Dermis blood vessel endothelial cell (primary cell): ENCODE measurements at places on chromosomes 5 and 9. TPM values are rescaled to one million over a fixed set of nuclear protein-coding genes. Genes with fewer than 3 reads are reported as not detected.

DNA sequence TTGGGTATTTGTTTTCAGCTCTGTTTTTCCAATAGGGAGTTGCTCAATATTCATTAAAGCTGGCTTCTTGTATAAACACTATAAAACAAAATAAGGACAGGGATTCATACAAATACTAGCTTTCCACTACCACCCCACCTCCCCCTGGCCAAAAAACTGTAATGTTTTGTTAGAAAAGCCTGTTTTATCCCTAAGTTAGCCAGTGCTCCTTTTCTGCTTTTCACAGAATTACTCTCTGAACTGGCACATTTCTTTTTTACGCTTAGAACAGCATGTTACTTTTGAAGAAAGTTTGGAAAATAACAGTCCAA lies 147.4 kb upstream of the DMRT1 start:
- DNase-seq, result no peak

DNA sequence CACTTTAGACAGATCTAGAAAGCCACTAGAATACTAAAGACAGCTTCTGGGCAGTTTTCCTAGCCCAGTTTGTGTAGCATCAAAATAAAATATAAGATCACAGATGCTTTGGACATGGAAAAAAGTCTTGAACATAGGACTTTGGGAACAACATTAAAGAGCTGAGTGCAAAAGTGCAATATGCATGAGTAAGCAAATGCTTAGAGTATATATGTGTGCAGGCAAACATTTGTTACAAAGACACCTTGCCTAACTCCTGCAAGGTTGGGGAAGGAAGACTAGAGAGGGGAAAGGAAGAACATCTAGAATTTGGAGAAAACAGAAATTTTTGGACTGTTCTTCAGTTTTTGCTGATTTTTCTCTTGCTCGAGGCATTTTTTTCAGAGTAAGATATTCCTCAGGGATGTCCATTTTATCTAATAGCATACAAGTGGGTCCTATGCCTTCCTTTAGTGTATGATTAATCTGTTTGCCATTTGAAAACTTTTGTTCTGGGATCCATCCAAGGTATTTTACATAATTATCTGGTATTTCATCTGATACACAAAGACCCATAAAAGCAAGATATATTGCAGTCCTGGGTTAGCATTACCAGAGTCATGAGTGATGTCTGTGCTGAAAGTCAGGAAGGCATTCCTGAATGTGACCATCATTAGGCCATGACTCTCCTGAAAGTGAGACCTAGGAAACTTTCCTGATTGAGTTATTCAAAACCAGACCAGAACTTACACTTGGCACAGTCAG lies 142.0 kb upstream of the RGMB start:
- no peak for DNase-seq

DNA sequence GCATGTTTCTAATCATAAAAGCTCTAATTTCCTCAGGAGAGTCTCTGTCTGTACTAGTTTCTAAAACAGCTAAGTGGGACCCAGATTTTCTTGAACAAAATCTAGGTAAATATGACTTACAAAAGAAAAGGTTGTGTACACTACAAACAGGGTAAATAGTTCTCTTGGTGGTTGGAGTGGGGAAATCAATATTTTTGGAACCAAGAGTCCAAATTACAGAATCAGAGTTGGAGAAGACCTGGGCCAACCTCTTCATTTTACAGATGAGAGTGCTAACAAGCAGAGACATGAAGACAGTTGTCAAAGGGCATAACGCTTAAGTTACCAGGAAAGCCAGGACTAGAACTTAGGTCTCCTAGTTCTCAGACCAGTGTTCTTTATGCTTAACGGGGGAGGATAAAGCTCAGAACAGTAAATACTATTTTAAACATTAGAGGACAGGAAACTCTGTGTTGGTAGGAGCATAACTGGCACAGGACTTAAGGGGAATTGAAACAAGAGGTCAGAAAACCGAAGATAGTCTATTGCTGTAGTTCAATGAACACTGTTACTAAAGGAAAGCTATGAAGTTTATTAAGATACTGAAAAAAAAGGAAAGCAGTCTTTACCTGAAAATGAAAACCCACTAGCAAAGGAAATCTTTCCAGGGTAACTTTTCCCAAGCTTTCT lies 9.3 kb upstream of the GOLGA1 start:
- no peak for DNase-seq

DNA sequence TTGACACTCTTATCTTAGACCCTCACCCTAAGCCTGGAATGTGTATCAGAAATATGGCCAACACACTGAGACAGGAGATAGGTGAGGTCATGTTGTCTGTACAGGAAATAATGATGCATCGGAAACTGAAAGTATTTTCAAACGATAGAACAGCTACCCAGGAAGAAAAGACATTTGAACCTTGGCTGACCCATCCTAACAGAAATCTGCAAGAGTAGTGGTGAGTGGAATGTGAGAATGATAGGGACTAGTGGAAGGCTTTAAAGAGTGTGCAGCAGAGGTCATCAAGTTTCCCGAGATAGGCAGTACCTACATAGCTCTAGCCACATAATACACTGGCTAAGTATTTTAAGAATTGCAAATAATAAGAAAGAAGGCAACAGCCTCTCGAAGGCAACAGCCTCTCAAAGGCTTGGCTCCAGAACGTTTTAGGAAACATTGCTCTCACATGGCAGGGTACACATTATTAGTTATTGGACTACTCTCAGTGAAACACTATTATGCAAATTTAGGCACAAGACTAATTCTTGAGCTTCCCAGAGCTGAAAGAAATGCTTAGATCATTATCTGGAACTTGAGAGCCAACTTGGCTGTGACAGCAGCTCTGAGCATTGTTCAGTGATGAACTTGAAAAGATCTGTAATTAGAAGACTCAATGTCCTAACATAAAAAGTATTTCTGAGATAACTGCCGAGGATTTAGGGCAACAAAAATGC lies 133.1 kb upstream of the FBXL7 start:
- peak; percentile 83 for DNase-seq

GRCh38 chr5:179827680-179828079 lies 7.0 kb downstream of the SQSTM1 start:
- peak; percentile 62 for DNase-seq

DNA sequence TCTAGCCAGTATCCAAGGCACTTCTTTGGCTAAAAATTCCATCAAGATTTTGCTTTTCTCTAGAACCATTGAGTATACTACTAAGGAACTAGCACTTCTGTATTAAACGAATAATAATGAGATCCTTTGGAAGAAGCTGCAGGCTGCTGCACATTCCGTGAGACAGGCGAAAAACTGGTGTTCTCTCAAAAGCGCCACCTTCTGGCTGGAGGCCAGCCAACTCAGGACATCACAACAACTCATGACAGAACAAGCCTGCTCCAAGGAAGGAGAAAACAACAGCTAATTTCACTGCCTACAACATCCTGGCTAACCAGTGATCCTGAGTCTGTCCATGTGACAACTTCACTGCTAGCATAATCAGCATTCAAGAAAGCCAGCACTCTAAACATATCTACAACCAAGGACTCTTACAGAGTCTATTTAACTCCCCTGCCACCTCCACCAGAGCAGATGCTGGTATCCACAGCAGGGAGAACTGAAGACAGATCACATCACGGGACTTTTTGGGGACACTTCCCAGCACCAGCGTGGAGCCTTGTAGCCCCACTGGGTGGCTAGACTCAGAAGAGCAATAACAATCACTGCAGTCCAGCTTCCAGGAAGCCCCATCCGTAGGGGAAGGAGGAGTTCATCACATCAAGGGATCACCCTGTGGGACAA lies 150.5 kb downstream of the YTHDC2 start:
- peak; percentile 65 for DNase-seq

DNA sequence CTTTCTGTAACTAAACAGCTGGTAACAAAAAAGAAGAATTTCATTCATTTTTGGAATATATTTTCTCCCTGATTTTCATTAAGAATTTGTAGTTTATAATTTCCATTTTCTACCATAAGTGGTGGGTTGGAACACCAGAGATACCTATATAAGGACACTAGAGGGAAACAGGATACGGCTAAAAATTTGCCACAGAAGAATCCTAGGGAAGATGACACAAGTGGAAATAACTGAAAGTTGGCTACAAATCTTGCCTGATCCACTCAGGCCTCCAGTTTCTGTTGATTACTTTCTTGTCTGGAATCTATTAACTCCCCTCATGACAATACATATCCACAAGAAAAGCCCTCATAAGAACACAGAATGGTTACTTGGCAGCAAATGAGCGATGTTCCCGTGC lies 46.8 kb downstream of the FREM1 start:
- no peak for DNase-seq

DNA sequence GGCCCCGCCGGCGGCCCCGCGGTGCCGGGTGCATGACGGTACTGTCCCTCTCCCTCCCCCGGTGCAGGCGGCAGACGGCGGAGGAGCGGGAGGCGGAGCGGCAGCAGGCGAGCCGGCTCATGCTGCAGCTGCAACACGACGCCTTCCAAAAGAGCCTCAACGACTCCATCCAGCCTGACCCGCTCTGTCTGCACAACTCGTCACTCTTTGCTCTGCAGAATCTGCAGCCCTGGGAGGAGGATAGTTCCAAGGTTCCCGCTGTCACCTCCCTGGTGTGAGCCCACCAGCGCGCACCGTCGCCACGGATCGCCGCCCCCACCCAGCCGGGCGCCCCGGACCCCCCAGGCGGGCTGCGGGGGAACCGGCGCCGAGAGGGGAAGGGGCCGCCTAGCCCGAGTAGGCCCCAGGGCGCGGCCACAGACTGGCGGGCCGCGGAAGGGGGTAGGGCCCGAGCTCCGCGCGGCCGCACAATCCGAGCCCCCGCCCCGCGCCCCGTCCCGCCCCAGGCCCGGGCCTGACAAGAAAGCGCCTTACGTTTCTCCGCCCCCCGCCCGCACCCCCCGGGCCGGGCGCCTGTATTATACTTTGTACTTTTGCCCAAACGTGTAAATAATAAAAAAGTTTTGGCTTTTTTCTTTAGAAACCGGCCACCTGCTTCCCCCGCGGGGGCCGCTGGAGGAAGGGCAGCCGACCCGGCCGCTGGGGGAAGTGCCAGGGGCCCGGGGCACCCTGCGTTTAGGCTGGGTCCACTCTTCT lies 2.5 kb downstream of the TLX3 start:
- peak; percentile 36 for DNase-seq

DNA sequence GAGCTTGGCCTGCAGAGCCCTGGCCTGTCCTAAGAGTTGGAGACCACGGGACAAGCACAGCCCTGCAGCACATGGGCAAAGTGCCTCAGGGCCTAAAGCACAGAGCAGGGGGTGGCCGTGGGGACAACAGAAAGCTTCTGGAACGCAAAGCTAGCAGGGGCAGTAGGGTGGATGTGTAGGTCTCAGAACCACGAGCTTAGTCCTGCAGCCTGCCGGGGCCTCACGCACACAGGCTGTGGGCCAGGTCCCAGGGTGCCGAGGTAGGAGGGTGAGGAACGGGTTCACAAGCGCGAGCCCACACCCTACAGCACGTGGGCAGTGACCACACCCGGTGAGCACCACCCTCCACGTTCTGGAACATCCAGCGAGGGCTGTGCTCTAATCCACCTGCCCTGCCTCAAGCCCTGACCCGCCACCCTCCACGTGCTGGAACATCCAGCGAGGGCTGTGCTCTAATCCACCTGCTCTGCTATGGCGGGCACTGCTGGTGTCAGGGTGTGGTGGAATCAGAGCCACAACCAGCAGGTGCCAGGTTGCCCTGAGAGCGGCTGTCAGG lies 9.3 kb downstream of the CLPTM1L start:
- no peak for DNase-seq

GRCh38 chr5:100668511-100668910 lies 133.3 kb downstream of the FAM174A start:
- peak; percentile 2 for DNase-seq

DNA sequence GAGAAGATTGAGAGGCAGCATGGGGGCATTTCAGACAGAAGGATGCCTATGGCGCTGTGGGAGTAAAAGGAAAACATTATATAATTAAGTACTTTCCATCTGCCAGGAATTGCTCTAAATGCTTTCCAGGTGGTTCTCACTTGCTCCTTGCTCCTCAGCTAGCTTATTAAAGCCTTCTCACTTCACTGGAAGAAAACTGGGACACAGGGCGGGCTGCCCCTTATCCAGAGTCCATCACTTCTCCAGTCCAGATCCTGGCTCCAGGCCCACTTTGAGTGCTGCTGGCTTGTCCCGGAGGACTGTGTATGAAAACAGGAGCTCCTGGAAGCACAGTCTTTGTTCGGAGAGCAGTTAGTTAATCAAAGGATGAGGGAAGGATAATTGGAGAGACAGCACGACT lies 409.9 kb upstream of the ADAMTS16 start:
- no peak for DNase-seq

GRCh38 chr5:127878174-127878750 lies 175.1 kb downstream of the CCDC192 start:
- peak; percentile 85 for DNase-seq

GRCh38 chr5:147906326-147907095 lies at the start of gene C5orf46:
TSS of gene C5orf46 (minus strand) at chr5:147906538. CDS start at chr5:147906501, 37 bp downstream.
- peak; percentile 30 for DNase-seq

The CATSPER3 gene
- total RNA-seq, result 0.34 TPM in 1 of 2 replicates, not detected in the other

The SIMC1 gene
- 1.5 and 3.9 TPM in 2 replicates for total RNA-seq

The IFNA2 gene
- not detected in 2 replicates for total RNA-seq

The CCDC171 gene
- total RNA-seq, result 0.68 and 0.98 TPM in 2 replicates
